Activated CD8-positive, alpha-beta T cell treated with anti-CD3 and anti-CD28 coated beads, Interleukin-2, amount 10 ng/mL, durations not matched to agents 7 days and 5 days (primary cell): ENCODE measurements at places on chromosomes 7 and 10. TPM values are rescaled to one million over a fixed set of nuclear protein-coding genes. Genes with fewer than 3 reads are reported as not detected.

WDR86 gene
- 0.32 TPM for total RNA-seq

GRCh38 chr10:4312051-4312835, 513.8 kb upstream of the AKR1E2 start:
- no peak overlapping the region for H3K27ac ChIP-seq
- H3K27me3 ChIP-seq: peaks cover 15% of the 10 kb centered on the region
- H3K4me1 ChIP-seq: no peaks in the 10 kb centered on the region
- H3K4me3 ChIP-seq: no peak overlapping the region
- no peaks in the 10 kb centered on the region for H3K36me3 ChIP-seq

GRCh38 chr7:36820527-36821170, 96.4 kb upstream of the AOAH start:
- H3K36me3 ChIP-seq: peaks cover 5% of the 10 kb centered on the region
- no peak overlapping the region for H3K4me3 ChIP-seq
- DNase-seq: no peak
- no peaks in the 10 kb centered on the region for H3K4me1 ChIP-seq
- no peak overlapping the region for H3K27ac ChIP-seq

CLCN1 gene
- not detected for total RNA-seq

CPA1 gene
- total RNA-seq: not detected

- H3K4me1 ChIP-seq: no peaks in the 10 kb centered on the region
- H3K36me3 ChIP-seq: no peaks in the 10 kb centered on the region
- H3K27me3 ChIP-seq: no peaks in the 10 kb centered on the region
- DNase-seq: no peak
- no peak overlapping the region for H3K4me3 ChIP-seq
Measured at GRCh38 chr7:80790877-80791276, 128.0 kb downstream of the SEMA3C start.

MRC1 gene
- not detected for total RNA-seq

EPDR1 gene
- 1.0 TPM for total RNA-seq

DNA sequence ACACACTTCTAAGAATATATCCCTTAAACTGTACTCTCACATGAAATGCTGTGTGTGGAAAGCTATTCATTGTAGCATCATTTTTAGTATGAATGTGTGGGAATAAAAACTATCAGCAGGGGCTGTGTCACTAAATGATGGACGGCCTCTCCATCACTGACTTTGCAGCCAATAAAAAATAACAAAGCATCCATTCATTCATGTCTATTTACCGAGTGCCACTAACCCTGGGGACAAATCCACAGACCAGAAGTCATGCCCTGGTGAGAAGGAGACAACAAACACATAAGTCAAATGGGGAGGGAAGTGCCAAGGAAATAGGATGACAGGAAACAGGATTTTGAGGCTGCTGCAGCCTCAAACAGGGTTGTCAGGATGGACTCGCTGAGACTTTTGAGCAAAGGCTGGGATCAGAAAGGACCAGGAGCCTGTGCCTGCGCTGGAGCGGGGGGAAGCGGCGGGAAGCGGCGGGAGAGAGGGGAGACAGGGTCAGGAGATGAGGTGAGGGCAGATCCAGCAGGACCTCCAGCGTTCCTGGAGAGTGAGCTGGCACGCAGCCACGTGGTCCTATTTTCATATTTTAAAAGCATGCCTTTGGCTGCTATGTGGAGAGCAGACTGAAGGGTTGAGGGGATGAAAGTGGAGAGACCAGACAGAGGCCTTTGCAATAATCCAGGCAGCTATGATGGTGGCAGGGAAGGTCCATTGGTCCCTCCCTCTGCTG, 2.2 kb upstream of the NOM1 start:
- H3K4me3 ChIP-seq: no peak overlapping the region
- peaks cover 33% of the 10 kb centered on the region for H3K27me3 ChIP-seq
- H3K36me3 ChIP-seq: peaks cover 12% of the 10 kb centered on the region
- H3K4me1 ChIP-seq: peaks cover 32% of the 10 kb centered on the region

DNA sequence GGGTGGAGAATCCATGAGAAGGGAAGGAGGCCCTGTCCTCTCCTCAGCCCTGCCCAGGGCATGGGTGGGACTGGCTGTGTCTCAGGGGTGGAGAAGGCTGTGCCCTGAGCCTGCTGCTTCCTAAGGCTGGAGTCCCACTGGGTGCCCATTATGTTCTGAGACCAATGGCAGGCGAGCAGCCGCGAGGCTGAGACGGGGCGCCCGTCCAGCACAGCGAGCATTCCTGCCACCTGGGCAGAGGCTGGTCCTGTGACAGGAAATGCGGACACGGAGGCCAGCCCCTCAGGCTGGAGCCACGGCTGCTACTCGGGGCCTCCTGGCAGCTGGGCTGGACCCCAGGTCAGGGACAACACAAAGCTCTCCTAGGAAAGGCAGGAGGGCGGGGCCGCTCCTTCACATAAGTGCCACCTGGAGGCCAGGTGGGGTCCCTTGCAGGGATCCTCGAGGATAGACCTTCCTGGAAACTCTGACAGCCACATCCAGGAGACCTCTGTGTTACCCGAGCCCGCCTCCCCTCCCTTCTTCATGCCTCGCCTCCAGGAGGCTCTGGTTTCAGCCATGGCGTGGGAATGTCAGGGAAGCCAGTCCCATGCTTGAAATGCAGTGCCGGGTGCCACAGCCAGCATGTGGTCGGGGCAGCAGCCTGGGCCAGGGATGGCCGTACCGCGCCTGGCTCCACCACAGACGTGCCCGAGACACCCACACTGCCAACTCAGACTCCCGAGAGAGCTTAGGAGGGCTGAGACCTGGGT, 173.9 kb downstream of the USP6NL start:
- no peak for DNase-seq
- H3K4me3 ChIP-seq: no peak overlapping the region
- peaks cover 9% of the 10 kb centered on the region for H3K4me1 ChIP-seq
- H3K27ac ChIP-seq: no peak overlapping the region
- no peaks in the 10 kb centered on the region for H3K36me3 ChIP-seq

RAB19 gene
- 7.2 TPM for total RNA-seq

GRCh38 chr10:109732254-109732965, 190.9 kb downstream of the XPNPEP1 start:
- no peak for DNase-seq
- H3K4me3 ChIP-seq: no peak overlapping the region
- no peaks in the 10 kb centered on the region for H3K36me3 ChIP-seq
- H3K27ac ChIP-seq: no peak overlapping the region

CABCOCO1 gene
- total RNA-seq: not detected

GRCh38 chr10:73991884-73992245, 6.1 kb upstream of the VCL start:
- peak overlapping the region; percentile 74 for H3K27ac ChIP-seq
- H3K4me1 ChIP-seq: peaks cover 51% of the 10 kb centered on the region
- peak overlapping the region; percentile 1 for H3K4me3 ChIP-seq
- peaks cover 1% of the 10 kb centered on the region for H3K36me3 ChIP-seq
- DNase-seq: peak; percentile 96

GPR158 gene
- total RNA-seq: not detected

ACTL6B gene
- total RNA-seq: not detected

GRCh38 chr7:48411619-48412018, 240.4 kb downstream of the ABCA13 start:
- no peak for DNase-seq
- H3K36me3 ChIP-seq: no peaks in the 10 kb centered on the region
- H3K27me3 ChIP-seq: no peaks in the 10 kb centered on the region

DNA sequence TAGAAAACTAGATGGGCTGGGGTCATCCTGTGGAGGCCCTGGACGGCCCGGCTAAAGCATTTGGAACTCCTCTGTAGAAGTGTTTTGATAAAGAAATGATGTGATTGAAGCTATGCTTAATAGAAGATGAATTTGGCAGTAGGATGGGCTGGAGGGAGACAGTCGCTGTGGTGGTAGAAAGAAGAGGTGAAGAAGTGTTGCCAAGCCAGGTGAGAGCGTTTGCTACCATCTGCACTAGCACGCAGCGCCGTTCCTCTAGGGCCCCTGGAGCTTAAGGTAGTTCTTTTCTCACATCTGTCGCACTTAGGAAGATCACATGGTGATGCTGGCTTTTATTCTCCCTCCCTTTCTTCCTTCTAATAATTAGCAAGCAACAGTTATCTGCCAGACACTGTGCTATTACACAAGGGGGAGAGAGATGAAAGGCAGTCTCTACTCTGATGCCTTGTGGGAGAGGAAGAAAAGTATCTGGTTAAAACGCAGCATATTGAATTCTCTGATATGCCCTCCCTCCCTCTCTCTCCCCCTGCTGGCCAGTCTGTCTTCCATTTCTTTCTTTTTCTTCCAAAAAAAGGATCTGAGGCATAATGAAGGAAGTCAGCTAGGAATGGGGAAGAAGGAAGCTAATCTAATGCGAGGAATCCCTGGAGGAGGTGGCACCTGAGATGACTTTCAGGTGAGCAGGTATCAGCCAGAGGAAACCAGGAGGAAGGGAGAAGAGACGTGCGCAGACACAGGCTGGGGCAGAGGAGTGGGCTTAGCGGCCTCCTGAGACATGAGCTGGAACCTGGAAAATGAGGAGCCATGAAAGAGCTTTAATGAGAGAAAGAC, 162.3 kb upstream of the KLF14 start:
- DNase-seq: no peak
- no peaks in the 10 kb centered on the region for H3K27me3 ChIP-seq
- H3K4me1 ChIP-seq: peaks cover 66% of the 10 kb centered on the region
- H3K27ac ChIP-seq: peak overlapping the region; percentile 68

DNA sequence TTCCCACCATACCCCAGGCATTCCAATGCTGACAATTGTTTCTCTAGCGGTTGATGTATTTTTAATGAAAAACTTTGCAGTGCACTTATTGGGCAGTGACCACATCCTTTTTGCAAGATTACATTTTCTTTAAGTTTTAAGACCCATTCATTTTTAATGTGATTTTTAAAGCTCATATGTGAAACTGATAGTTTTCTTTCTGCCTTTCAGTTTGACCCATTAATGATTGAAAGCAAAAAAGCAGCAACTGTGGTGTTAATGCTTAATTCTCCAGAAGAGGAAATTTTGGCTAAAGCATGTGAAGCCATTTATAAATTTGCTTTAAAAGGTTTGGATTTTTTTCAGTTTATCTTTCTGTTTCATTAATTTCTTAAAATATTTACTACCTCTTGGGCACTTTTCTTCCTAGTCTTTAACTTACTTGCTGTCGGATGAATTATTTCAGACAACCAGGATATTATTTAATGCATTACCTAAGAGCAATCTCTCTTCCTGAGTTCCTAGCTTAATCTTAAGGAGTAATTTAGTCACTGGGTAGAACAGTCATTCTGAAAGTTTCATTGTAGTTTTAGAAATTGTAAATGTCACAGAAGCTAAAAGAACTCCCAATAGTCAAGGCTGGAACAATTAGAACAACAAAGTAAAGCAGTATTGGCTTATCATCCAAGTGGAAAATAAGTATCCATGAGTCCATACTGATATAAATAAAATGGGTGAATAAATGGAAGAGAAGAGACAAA, 18.3 kb downstream of the ARMC3 start:
- no peak overlapping the region for H3K27ac ChIP-seq
- peaks cover 4% of the 10 kb centered on the region for H3K4me1 ChIP-seq
- no peak for DNase-seq
- H3K36me3 ChIP-seq: no peaks in the 10 kb centered on the region
- no peak overlapping the region for H3K4me3 ChIP-seq

DNA sequence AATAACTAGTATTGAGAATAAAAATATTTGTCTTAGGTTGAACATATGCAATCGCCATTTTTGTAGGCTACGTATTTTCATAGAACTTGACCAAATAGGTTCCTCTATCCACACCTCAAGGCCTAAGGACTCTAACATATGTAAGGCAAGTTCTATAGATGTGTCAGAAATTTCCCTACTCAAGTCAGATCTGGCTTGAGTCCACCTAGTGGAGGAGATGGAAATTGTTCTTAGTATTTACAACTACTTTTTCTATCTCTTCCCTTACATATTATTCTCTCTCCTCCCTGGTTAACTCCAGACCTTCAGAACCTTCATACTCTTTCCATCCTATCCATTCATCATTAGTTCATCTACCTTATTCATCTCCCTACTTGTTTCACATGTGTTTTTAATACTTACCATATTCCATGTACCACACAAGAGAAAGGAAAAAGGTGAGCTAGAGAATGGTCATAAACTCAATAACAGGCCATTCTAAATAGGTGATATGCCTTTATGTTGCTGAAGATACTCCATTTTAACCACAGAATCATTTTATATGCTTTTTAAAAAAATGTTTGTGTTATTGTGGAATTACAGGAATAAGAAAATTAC, 174.5 kb upstream of the HDAC9 start:
- H3K4me3 ChIP-seq: no peak overlapping the region
- H3K27me3 ChIP-seq: peaks cover 3% of the 10 kb centered on the region
- no peaks in the 10 kb centered on the region for H3K4me1 ChIP-seq
- no peak overlapping the region for H3K27ac ChIP-seq
- H3K36me3 ChIP-seq: no peaks in the 10 kb centered on the region

DNA sequence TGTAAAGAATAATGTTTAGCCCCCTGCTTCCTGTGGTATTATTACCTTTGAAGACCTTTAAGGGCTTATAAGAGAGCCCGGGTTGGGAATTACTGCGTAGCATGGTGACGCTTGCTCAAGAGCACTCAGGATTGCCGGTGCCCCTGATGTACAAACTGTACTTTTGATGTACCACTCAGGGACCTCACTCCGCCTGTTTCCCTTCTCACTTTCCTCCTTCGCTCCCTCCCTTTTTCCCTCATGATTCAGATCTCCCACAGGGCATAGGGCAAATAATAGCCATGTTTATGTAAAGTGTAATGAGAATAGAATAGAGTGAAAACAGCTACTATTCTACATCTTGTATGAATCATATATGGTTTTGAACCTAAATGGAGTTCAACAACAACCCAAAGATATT, 77.8 kb upstream of the PDCD4 start:
- H3K27ac ChIP-seq: no peak overlapping the region
- H3K36me3 ChIP-seq: no peaks in the 10 kb centered on the region
- DNase-seq: no peak
- H3K27me3 ChIP-seq: no peaks in the 10 kb centered on the region
- no peak overlapping the region for H3K4me3 ChIP-seq
- H3K4me1 ChIP-seq: peaks cover 4% of the 10 kb centered on the region

ZC3HAV1L gene
- total RNA-seq: 20.2 TPM

DNA sequence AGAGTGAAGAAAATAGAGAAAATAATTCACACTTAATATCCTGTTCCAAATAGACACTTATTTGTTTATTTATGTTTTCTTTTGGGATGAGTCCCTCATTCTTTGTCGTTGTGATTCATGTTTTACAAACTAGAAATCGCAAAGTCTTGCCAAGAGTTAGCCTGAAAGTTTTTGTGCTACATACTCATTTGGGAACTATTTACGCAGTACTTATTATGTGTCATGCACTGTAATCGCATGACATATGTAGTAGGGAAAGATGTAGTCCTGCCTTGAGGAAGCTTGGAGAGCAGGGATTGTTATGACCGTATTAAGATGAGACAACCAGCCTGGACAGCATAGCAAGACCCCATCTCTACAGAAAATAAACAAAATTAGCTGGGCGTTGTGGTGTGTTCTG, 189.3 kb downstream of the ABCA13 start:
- H3K27ac ChIP-seq: no peak overlapping the region
- H3K4me3 ChIP-seq: no peak overlapping the region
- H3K4me1 ChIP-seq: no peaks in the 10 kb centered on the region
- H3K36me3 ChIP-seq: no peaks in the 10 kb centered on the region
- H3K27me3 ChIP-seq: peaks cover 5% of the 10 kb centered on the region

PARD3 gene
- 0.63 TPM for total RNA-seq

- DNase-seq: no peak
- H3K27me3 ChIP-seq: peaks cover 10% of the 10 kb centered on the region
- H3K4me3 ChIP-seq: no peak overlapping the region
- no peaks in the 10 kb centered on the region for H3K36me3 ChIP-seq
- H3K4me1 ChIP-seq: no peaks in the 10 kb centered on the region
Measured at GRCh38 chr10:94192974-94193373, 169.8 kb downstream of the NOC3L start.
